K562 (cell line): ENCODE measurements at places on chromosomes 1 and 21. TPM values are rescaled to one million over a fixed set of nuclear protein-coding genes. Genes with fewer than 3 reads are reported as not detected.

The MATN1 gene
- total RNA-seq, result 1.8 and 2.3 TPM in 2 replicates

The C1QTNF12 gene
- 2.2 and 3.7 TPM in 2 replicates for total RNA-seq

The AMY1C gene
- not detected in 2 replicates for total RNA-seq

- no peak for DNase-seq
Measured at GRCh38 chr1:6511056-6511455, 19.6 kb upstream of the PLEKHG5 start.

DNA sequence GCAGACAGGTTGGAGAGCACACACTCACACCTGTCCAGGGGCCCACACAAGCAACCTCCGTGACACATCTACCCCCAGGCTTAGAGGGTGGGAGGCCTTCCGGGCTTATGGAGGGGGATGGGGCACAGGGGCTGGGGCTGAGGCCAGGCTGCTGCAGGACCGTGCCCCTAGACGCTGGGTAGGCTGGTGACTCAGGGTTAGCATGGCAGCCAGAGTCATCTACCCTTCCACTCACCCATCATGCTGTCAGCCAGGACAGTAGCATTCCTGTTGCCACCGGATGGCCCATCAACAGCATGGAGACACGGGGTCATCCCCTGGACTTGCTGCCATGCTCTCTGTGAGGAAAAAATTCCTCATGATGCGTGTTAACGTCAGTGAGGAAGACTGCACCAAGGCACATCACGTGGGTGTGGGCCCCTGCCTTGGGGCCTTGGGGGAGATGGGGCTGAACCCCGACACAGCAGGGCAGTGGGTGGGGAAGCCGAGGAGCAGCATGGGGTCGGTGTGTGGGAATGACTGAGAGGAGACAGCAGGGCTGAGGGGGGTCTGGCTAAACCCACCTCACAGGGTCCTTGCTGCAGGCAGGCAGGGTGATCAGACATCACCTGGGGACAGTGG lies 52.8 kb downstream of the WNT9A start:
- DNase-seq, result no peak

GRCh38 chr1:99731384-99731783 lies 35.1 kb downstream of the FRRS1 start:
- no peak for DNase-seq

DNA sequence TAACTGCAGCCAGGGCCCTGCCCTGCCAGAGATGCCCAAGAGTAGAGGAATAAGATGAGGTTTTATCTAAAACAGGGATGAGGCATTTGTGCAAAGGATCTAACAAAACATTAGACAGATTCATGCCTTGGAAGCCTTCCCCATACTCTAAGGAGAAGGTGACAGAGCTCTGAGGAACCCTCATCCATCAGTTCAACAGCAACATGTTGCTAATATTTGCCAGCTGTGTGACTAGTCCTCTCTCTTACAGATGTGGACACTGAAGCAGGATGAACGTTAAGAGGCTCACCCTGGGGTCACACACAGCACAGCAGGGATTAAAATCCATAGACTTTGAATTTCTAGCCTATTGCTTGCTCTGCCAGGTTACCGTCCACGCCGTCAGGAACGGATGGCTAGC lies 99.0 kb downstream of the ZBTB18 start:
- DNase-seq, result no peak
